ENCODE measurements at places on chromosomes 6 and 20.

DNA sequence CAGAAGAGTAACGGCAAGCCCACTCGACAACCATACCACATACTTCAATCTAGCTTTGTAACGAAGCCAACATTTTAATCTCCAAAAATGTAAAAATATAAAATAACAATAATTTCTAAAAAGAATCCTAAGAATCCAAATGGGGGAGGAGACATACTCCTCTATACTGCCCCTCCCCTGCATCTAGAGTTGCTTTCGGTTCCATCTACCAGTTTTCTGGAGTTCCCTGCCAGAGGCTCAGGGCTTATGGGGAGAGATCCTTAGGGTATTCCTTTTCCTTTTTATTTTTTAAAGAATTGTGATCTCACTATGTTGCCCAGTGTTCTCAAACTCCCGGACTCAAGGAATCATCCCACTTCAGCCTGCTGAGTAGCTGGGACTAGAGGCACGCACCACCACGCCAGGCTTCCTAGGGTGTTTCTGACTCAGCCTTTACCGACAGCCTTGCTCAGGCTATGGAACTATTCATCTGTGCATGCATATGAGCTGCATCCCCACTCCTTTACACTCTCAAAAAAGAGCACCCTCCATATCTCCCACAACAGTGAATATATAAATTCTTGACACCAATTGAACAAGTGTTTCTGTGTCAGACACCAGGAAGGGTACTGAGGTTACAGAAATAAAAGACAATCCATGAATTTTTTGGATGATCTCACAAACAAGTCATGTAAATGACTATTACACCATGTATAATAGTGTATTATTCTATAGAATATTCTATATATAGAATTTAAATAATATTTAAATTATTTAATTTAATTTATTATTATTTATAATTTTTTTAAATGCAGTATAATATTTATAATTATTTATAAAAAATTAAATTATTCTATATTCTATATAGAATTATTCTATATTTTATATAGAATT lies 40.7 kb upstream of the UBR2 start:
- DNase-seq: no peak

GRCh38 chr6:13397359-13398068 lies 69.2 kb upstream of the TBC1D7 start:
- DNase-seq: no peak

GRCh38 chr6:23533311-23533710 lies 592.7 kb upstream of the NRSN1 start:
- DNase-seq: no peak

GRCh38 chr6:33785778-33786177 lies 3.2 kb downstream of the LEMD2 start:
- no peak for DNase-seq

- no peak for DNase-seq
Observed at GRCh38 chr6:105459864-105460263, 57.0 kb upstream of the PREP start.

DNA sequence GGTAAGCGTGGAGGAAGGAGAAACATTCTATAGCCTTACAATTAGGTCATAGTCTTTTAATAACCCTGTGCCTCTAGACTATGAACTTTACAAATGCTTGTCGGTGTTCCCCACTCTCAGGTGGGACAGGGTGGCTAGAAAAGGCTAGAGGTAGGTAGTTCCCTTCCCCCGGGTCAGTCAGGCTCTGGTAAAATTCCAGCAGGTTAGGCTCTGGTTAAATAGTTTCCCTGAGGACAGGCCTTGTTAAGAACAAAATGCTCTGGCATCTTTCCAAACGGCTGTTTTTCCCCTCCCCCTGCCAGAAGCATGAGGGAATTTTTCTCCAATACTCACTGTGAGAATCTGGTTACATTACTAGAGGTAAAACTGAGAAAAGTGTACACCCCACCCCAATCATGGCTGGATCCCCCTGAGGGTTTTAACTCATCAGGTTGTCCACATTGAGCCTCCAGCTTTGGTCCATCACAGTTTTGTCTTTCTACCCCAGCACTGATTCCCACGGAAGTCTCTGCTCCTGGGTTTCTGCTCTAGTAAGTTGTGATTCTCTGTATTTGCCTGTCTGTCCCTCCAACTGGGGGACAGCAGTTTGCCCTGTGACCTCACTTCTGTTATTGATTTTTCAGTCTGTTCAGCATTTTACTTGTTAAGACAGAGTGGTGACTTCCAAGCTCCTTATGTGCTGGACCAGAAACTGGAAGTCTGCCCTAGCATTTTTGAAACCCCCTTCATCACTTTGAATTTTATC lies 84.7 kb upstream of the ADGRF1 start:
- DNase-seq: peak; percentile 35

GRCh38 chr20:62400021-62400420 lies 7.1 kb downstream of the CABLES2 start:
- DNase-seq: no peak

DNA sequence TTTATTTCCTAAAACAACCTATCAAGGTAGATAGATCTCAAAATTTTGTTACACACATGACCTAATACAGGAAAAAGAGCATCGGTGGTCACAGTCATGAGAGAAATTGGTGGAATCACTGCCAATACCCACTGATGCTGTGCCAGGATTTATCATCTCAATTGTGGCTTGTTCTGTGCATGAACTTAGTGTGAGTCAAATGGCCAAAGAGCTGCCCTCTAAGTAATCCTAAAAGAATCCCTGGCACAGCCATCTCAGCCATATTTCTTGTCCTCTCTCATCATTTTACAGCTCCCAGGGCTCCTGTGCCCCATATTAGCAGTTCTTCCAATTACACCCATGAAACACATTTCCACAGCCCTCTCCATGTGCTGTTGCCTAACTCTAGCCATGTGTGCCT lies 6.1 kb downstream of the GSTA5 start:
- DNase-seq: no peak
